ENCODE measurements at places on chromosomes 1 and 21. TPM values are rescaled to one million over a fixed set of nuclear protein-coding genes. Genes with fewer than 3 reads are reported as not detected.

The GBP6 gene
- 344 TPM for polyA plus RNA-seq

The KRTAP7-1 gene
- polyA plus RNA-seq, result not detected

The AGMAT gene
- 0.27 TPM for polyA plus RNA-seq

The SYNC gene
- 4.9 TPM for polyA plus RNA-seq

The LCE3B gene
- polyA plus RNA-seq, result not detected

The THEMIS2 gene
- 2.7 TPM for polyA plus RNA-seq

The LMX1A gene
- polyA plus RNA-seq, result 0.01 TPM

The HOOK1 gene
- 9.2 TPM for polyA plus RNA-seq

The HEYL gene
- polyA plus RNA-seq, result 0.45 TPM

The RNU1-3 gene
- not detected for polyA plus RNA-seq

The LCE1E gene
- polyA plus RNA-seq, result 0.04 TPM

The LRRC39 gene
- 1.2 TPM for polyA plus RNA-seq

The IGSF9 gene
- polyA plus RNA-seq, result 16.1 TPM

Measured in esophagus (tissue), 2 donors.